ENCODE measurements at places on chromosomes 11 and 22.

DNA sequence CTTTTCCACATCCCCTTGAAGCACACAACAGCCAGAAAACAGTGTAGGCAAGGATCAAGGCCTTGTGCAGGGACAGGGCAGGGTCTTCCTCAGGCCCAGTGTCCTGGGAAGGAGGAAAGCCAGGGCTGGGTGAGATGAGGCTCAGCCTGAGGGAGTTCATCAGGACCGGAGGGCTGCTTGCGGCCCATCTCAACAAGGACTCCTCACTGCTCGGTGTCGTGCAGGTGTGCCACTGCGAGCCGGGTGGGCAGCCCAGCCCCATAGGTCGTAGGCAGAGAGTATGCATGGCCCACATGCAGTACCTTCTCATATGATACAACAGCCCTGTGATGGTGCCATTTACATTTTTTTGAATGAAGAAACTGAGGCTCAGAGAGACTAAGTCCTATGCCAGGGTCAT, 12.9 kb downstream of the SHISA8 start:
- DNase-seq: no peak

GRCh38 chr11:95788921-95789505, 569 bp downstream of the FAM76B start:
- no peak for DNase-seq

GRCh38 chr22:28094771-28095170, 175.7 kb upstream of the PITPNB start:
- no peak for DNase-seq

DNA sequence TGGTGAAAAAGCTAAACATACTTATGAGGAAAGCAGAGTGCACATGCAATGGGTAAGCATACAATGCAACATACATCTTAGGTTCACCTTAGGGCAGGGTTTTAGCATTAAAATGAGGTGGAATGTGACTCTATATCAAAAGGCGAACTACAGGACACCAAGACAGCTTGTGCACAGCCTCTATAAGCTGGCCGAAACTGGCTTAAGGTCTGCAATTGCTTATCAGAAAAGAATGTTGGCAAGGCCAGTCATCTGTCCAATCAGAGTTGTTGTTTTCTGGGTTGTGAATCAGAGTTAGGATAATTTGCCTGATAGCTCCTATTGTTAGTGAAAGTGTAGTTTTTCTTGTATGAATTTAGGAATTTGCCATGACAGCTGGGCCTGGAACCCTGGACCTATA, 76.5 kb downstream of the LRRC4C start:
- DNase-seq: no peak

- DNase-seq: no peak
These were observed 32.8 kb downstream of the PIWIL3 start for GRCh38 chr22:24741769-24742168.

DNA sequence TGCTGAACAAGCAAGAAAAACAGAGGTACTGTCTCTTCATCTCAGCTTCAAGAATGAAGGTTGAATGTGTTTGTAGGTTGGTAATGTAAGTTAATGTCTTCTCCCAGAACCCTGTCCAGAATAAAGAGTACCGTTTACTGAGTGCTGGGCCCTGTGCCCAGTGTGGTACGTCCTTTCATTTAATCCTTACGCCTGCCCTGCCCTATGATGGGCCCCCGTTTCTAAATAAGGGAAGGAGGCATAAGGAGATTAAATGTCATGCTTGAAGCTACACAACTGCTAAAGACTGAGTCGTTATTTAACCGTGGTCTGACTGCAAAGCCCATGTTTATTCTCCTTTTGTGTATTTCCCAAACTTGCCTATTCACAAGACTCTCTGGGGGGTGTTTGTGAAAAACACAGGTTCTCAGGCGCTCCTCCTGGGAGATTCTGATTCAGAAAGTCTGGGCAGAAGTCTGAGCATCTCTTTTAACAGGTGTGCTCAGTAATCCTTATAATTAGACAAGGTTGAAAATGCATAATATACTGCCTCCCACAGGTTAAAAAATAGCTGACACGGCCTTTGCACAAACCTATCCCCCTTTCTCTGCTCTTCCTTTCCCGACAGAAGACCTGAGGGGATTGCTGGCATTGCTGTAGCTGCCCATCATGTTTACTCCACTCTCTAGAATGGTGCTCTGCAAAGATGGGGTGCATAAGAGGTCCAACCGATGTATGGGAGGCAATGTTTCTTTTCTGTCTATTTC, 56.3 kb upstream of the ZBTB44 start:
- no peak for DNase-seq

- DNase-seq: no peak
These were observed 77.7 kb downstream of the LINC01488 start for GRCh38 chr11:69559181-69559580.

DNA sequence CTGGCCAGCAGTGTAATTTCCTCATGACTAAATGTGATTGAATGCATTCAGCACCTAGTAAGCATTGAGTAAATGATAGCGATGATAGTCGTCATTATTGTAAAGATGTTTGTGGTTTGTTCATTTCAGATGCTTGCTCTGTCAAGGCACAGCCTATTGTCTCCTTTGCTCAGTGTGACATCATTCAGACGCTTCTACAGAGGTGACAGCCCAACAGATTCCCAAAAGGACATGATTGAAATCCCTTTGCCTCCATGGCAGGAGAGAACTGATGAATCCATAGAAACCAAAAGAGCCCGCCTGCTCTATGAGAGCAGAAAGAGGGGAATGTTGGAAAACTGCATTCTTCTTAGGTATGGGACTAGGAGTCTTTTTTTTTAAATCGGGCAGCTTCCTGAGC, 7.6 kb downstream of the SDHAF2 start:
- DNase-seq: no peak
